Pons (tissue), 1 donor: ENCODE measurements at places on chromosomes 16 and 17.

- DNase-seq, result no peak
Observed at GRCh38 chr17:4007346-4008081, 43.3 kb upstream of the ATP2A3 start.

DNA sequence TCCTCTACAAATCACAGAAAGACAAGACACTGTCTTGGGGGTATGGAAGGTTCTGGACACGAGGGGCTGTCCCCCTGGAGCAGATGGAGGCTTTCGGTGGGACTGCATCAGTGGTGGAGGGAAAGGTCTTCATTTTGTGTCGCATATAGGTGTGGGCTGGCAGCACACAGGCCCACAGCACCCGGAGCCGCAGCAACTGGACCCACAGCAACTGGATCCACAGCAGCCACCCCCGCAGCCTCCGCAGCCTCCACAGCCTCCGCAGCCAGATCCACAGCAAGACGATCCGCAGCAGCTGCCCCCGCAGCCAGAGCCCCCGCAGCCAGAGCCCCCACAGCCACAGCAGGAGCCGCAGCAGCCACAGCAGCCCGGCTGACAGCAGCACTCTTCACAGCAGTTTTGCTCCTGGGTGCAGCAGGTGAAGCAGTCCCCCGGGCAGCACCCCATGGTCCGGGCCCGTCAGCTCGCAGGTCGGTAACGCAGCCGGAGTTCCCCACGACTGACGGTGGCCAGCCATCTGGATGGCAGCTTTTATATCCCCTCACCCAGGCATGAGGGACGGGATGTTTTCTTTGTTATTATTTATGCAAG lies at the start of gene KRTAP17-1:
TSS of gene KRTAP17-1 (minus strand) at position 507 of the 591 bp plus-strand sequence. CDS start at position 447, 60 bp downstream.
- no peak for DNase-seq

- no peak for DNase-seq
Observed at GRCh38 chr17:8292639-8293395, 2.4 kb downstream of the SLC25A35 start.

GRCh38 chr17:863880-864279 lies 81.7 kb downstream of the MRM3 start:
- DNase-seq, result no peak

GRCh38 chr16:27378871-27379481 lies 23.0 kb upstream of the IL21R start:
- DNase-seq, result no peak

DNA sequence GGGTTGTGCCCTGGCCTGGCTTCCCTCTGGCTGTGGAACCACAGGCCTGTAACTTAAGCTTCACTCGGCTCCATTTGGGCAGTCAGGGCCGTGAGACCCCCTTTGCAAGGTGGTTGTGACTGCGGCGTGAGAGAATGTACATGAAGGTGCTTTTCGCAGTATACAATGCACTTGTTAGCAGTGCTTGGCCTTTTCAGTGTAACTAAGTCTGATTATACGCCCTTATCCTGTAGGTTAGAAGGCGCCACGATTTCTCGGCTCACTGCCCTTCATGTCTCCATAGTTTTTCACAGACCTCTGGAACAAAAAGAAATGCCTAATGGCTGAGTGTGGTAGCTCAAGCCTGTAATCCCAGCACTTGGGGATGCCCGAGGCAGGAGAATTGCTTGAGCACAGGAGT lies 13.3 kb downstream of the SAP30BP start:
- DNase-seq, result no peak

GRCh38 chr16:83623892-83624291 lies 183.9 kb upstream of the HSBP1 start:
- no peak for DNase-seq

- DNase-seq, result no peak
Observed at GRCh38 chr17:62052765-62053338, 12.2 kb downstream of the MED13 start.

GRCh38 chr16:65119901-65120401 lies 1.9 kb downstream of the CDH11 start:
- no peak for DNase-seq

DNA sequence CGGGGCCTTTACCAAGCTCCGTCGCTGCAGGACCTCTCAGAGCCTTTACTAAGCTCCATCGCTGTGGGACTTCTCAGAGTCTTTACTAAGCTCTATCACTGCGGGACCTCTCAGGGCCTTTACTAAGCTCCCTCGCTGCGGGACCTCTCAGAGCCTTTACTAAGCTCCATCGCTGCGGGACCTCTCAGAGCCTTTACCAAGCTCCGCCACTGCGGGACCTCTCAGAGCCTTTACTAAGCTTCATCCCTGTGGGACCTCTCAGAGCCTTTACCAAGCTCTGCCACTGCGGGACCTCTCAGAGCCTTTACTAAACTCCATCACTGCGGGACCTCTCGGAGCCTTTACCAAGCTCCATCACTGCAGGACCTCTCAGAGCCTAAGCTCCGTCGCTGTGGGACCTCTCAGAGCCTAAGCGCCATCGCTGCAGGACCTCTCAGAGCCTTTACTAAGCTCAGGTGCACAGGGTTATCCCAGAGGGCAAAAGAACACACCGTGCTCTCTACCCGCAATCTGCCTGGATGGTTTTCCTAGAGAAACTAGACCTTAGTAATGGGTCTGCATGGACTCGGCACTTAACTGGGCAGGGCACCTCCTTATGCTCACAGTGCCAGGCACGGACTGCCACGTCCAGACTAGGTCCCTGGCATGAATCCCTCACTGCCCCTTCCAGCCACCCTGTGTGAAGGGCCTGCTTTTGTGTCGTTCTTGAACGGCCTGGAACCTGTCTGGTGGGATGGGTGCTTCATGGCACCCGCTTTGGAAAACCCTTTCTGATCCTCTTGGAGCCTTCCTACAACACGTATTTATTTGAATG lies 69.2 kb upstream of the DOC2B start:
- no peak for DNase-seq

DNA sequence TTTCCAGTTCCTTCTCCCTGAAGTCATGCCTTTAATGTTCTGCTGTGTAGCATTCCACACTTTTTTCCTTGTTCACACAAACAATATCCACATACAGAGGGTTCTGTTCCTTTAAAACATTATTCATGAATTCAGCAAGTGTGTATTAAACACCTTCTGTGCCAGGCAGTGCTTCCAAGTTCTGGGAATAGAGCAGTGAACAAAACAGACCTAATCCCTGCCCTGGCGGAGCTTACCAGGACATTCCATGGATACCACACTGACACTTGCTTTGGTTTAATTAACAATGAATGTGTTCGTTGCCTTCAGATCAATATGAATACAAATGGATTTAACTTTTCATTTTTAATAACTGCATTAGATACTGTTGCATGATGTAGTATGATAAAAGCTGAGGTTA lies 57.9 kb upstream of the CLEC19A start:
- DNase-seq, result no peak

DNA sequence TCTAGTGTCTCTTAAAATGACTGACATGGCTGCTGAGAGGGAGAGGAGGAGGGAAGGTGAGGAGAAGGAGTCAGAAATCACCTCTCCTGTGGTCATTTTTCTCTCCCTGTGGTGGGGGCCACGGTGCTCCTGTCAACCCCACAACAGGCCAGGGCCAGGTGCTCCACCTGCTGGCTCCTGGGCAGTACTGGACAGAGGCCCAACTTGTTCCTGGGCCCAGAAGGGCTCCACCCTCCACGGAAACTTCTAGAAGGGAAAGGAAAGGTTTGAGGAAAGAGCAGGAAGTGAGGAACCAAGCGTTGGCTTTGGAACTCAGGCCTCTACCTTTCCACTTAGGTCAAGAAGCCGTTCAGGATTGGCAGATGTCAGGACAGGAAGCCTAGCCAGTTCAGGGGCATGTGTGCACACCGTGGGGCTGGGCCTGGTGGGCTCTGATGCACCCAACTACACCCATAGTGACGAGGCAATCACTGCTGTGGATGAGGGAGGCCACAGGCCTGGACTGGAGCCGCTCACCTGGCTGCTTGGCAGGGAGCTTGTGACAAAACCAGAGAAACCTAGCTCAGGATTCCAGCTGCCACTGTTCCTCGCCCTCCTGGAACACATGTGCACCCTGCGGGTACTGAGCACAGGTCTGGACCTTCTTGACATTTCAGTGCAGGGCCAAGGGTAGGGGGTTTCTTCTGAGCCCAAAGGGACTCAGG lies 36.1 kb downstream of the WNT3 start:
- DNase-seq, result no peak

DNA sequence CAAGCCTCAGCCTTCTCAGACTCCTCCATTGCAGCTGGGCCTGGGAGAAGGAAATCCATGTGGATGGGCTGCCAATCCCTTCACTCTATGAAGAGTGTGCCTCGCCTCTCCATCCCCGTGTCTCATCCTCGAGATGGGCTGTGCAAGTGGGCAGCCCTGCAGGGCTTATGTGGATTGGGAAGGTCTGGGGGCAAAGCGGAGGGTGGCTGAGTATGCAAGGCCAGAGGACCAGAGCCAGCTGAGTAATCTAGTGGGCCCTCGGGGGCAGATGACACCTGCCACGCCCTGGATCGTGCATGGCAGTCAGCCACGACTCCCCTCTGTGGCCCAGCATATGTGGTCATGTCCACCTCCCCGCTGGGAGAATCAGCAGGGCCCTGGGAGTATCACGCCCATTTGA lies 78.9 kb downstream of the IRX5 start:
- DNase-seq, result no peak

- peak; percentile 9 for DNase-seq
Observed at GRCh38 chr16:11370084-11370931, 25.0 kb downstream of the RMI2 start.

DNA sequence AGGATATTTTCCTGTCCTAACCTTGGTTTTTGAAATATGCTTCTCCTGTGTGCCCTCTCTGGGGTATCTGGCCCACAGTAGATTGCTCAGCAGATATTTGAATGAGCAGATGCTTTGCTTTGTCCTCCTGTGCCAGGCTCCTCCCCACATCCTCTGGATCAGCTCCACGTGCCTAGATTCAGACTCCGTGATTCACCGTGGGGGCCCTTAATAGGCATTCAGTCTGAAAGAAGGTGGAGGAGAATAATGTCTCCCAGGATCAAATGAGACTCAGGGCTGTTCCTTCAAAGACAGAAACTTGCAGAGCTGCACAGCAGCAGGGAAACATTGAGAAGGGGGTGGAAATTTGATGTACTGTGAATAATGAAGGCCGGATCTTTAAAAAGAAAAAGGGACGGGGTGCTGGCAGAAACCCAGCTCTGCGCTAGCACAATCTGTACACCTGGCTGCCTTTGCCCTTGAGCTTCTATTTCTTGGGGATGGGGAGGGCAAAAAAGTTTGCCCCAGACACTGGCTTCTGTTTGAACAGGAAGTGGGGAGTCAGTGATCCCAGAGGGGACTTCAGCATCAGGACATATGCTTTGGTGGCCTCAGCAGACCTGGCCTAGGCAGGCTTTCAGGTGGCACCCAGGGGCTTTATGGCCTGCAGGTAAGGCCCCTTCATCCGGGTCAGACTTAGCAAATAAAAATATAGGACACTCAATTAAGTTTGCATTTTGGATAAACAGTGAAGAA lies 15.9 kb upstream of the SLC12A3 start:
- no peak for DNase-seq

DNA sequence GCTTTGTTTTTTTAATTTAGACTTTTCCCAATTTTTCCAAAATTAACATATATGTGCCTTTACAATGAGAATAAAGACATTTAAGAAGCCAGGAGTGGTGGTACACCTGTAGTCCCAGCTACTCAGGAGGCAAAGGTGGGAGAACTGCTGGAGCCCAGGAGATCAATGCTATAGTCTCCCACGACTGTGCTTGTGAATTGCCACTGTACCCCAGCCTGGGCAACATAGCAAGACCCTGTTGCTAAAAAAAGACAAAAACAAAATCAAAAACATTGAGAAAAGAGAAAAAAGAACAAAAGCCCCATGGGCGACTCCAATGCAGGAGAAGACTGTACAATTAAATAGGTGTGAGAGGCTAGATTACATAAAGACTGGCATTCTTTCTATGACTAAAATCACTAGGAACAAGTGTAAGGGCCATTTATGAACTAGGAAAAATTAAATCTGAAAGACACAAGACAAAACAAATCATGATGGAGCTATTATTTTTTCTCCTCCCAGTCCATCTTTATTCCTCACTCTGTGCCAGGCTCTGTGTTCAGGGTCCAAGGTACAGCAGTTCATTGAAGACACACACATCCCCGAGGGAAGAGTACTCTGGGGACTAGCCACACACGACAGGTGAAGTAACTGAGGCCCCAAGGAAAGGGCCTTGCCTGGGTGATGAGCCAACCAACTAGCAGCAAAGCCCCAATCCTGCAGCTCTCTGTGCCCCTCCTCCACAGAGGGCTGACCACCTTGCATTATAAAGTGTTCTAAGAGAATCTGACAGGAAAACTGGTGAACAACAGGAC lies 79.8 kb downstream of the CREBBP start:
- no peak for DNase-seq

GRCh38 chr17:73210002-73210678 lies 17.3 kb downstream of the COG1 start:
- no peak for DNase-seq

- DNase-seq, result no peak
Observed at GRCh38 chr17:64573214-64573613, 66.4 kb downstream of the CEP95 start.

DNA sequence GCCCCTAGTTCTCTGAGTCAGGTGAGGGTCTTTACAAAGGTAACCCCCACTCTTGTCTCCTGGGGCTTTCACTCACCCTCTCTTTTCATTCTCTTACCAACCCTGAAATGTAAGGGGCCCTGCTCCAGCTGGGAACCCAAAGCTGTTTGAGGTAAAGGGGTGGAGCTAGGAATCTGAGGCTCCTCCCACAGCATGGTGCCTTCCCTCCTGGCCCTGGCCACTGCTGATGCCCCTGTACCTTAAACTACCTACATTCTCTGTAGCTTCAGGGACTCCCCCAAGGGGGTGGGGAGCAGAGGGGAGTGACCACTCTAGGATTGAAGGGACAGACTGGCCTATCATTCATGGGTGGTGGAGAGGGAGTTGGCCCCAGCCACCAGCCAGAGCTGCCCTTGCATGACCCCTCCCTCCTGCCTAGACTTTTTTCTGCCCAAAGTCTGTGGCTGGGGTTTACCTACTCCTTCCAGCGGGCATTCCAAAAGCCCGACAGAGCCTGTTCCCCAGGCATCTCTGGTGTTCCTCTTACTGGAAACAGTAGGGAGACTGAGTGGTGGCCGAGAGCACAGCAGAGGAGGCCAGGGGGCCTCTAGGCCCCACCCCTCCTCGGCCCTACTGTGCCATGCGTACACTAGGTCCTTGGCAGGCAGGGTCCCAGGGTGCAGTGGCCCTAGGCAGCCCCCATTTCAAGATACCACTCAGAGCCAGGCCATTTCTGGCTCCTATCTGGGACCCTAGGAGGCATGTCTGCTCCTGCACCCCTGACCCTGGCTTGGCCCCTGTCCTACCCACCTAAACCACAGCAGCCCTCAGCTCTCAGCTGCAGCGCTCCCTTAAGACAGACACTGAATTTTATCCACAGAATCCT lies 9.5 kb downstream of the DOK4 start:
- DNase-seq, result no peak

GRCh38 chr16:50560903-50561863 lies 13.0 kb downstream of the NKD1 start:
- DNase-seq, result no peak

GRCh38 chr16:30941600-30942425 lies 7.1 kb upstream of the ORAI3 start:
- peak; percentile 54 for DNase-seq

GRCh38 chr17:12985431-12986293 lies 32.2 kb downstream of the ELAC2 start:
- peak; percentile 11 for DNase-seq

GRCh38 chr17:82031885-82032627 lies 578 bp downstream of the RAC3 start:
- no peak for DNase-seq

- peak; percentile 56 for DNase-seq
Observed at GRCh38 chr17:17815436-17816200, 21.2 kb downstream of the SREBF1 start.

- DNase-seq, result peak; percentile 61
Observed at GRCh38 chr16:3020247-3020603, at the start of gene TNFRSF12A. Gene TNFRSF12A (plus strand): TSS chr16:3020368. CDS start chr16:3020398, 30 bp downstream.

- DNase-seq, result peak; percentile 84
Observed at GRCh38 chr17:27294689-27295630, 1.0 kb downstream of the WSB1 start.
